ENCODE measurements at places on chromosomes 1 and 21.

DNA sequence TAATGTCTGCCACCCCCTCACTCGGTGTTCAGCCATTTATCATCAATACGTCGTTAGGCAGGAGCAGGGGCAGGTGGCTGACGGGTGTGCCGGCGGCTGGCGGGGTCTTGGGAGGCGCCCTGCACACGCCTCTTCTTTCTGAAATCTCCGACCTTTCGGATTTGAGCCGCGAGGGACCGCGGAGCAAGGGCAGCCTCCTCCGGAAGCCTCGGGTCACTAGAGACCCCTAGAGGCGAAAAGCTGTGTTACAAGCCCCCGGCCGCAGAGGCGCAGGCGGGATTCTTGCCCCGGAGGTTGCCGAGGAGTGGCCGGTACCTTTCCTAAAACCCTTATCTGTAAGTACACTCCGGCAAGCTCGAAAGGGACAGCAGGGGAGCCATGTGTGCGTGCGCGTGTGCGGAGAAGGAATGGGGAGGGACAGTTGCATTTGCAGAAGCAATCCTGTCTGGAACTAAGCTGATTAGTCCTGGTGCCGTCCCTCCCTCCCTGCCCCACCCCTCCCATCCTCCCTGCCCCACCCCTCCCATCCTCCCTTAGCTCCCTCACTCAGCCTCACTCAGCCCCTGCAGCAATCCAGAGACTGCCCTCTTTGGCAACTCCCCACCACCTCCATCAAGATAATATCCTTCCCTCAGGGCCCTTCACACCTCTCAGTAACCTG lies 11.0 kb downstream of the BRINP2 start:
- peak; percentile 71 for DNase-seq

DNA sequence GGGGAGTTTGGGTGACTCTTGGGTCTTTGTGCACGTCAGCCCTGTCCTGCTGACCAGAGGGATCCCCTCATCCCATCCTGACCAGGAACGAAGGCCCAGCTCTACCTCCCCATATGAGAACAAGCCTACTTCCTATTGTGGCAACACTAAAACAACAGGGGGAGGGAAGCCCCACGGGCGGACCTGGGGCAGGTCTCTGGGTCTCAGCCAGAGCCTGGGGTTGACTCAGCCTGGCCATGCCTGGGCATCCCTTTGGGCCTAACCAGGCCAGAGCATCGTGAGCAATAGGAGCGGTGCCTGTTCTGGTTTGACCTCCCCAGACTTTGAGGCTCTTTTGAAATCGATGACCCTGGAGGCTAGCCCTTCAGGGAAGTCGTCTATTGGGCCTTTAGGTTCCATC lies 16.8 kb downstream of the RPS6KA1 start:
- DNase-seq = no peak

DNA sequence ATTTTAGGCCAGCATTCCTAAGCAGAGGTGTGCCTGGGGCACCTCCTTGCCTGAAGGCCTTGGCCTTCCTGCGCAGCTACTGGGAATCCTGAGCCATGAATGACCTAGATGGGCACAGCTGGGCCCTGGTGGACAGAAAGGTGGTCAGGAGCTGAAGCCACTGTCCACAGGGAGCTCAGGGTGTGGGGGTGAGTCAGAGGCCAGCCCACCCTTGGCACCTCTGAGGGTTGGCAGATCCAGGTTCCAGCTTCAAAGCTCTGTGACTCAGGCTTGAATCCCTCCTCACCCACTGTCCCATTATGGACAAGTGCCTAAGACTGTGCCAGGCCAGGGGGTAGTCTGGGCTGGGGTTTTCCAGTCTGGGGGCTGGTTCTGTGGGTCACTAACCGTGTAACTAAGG lies 6.4 kb upstream of the EDN2 start:
- no peak for DNase-seq

GRCh38 chr1:150512846-150513245 lies 2.7 kb upstream of the FALEC start:
- DNase-seq = no peak

GRCh38 chr1:180907313-180908055 lies 5.2 kb upstream of the KIAA1614 start:
- no peak for DNase-seq

DNA sequence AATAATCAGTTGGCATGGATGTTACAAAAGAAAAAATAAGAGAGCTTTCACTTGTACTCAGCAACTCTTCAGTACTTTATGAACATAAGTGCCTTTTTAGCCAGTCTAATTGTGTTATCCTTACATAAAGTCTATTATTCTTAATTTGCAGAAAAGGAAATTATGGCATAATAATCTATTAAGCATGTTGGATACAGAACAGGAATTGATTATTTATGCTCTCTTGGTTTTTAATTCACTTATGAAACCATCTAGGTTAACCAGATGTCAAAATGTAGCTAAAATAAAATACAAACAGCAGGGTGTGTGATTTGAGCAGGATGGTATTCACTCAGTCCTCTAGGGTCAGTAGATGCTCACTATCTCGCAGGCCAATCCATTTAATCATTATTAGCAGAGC lies 79.7 kb downstream of the PLPPR5 start:
- no peak for DNase-seq

GRCh38 chr1:170735366-170736263 lies 71.7 kb downstream of the PRRX1 start:
- no peak for DNase-seq

DNA sequence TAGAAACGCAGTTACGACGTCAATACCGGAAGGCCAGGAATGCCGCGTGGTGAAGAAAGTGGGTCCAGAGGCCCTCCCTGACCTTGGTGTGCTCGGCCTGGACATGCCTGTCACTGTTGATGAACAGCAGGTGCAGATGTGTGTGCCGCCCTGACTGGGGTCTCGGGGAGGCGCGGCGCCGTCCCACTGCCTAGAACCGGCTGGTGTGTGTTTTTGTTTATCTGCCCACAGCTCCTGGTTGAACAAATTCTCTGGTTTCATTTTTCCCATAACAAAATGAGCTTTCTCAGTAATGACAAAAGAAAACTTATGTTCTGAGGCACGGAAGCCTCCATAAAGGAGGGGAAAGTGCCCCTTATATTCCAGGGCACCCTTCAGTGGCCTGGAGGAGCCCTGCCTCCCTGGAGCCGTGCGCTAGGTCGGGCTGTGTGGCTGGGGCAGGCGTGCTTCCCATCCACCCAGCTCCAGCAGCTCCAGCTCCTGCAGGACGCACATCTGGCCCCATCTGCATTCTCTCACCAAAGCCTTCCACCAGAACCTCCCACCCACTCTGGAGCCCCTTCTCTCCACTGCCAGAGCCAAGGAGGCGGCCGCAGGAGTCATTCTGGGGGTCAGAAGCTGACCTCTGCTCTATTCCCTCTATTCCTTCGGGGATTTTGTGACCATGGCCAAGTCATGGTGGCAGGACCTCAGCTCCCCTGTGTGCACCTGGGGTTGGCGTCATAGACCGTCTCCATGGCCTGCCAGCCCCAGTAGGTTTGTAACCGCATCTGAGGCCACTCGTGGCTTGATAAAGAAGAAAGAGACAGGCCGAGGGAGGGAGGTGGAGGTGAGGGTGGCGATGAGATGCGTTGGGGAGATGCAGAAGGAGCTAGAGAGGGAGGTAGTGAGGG lies 20.1 kb upstream of the COL18A1 start:
- DNase-seq = no peak

DNA sequence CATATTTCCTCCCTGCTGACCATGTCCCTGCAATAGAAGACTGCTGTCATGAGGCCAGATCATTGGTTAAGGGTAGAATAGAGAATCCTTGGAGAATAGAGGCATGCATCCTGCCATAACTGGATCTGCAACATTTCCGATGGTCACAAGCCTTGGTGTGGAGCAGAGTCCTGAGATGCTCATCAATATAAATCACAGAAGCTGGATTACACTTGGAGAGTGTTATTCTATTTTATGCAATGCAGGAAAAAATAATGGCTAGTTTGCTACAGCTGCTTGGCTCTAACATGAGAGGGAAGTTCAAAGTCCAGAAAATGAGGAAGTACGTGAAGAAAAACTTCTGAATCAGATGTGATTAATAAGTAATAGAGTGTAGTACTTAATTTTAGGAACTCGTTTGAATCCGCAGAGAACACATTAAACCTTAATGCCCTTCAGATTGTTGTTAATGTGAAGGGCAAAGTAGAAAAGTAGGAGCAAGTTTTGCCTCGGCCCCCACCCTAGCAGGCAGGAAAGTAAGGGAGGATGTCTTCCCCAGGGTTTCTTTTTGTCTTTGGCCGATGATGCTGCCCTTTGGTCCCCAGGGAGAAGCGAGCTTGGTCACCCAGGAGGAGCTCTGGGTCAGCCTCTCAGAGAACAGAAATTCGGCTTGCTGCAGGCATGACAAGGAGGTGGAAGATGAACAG lies 59.5 kb downstream of the KCNK1 start:
- no peak for DNase-seq

Measured in NCI-H187 treated with DMSO at 0.1 percent for 48 hours (cell line).